ENCODE measurements at places on chromosomes 1 and 21.

DNA sequence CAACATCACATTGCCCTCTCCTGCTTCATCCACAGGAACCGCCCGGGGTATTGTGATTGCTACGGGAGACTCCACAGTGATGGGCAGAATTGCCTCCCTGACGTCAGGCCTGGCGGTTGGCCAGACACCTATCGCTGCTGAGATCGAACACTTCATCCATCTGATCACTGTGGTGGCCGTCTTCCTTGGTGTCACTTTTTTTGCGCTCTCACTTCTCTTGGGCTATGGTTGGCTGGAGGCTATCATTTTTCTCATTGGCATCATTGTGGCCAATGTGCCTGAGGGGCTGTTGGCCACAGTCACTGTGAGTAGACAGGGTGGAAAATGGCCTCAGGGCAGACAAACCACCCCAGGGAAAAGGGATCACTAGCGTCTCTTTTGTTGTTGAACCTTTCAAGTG lies 12.7 kb downstream of the ATP1A4 start:
- no peak for DNase-seq

DNA sequence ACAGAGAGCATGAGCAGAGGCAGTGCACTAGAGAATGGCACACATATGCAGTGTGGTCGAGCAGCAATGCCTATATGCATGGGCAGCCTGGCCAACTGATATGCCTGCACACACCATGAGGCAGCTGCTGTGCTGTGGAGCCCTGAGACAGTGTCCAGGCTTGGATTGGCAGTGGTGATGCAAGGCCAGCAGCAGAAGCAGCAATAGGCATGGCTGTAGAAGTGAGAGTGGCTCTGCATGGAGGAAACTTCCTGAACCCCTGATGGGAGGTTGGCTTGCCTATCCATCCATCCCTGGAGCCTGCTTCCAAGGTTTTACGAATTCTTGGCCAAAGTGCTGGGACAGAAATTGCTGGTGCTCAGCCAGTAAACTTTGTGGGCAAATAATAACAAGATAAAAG lies 89.7 kb downstream of the DIRAS3 start:
- DNase-seq, result no peak

DNA sequence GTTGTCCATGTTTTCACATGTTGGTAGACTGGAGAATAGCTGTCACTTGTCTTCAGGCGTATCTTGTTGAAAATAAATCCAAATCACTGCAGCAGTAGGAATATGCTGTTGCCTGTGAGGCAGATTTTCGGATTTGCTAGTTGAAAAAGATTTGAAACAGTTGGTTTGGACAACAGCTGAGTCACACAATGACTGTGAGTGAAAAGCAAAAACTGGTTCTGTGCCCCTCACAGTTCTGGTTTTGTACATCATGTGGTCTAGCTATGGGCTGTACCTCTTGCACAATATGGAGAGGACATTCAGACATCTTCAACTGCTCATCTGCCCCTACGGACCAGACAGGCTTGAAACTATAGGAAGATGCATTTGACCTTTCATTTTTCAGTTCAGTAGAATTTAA lies 1.8 kb downstream of the ARF1 start:
- DNase-seq, result no peak

- DNase-seq, result no peak
Observed at GRCh38 chr21:41894922-41895557, 15.9 kb upstream of the PRDM15 start.

DNA sequence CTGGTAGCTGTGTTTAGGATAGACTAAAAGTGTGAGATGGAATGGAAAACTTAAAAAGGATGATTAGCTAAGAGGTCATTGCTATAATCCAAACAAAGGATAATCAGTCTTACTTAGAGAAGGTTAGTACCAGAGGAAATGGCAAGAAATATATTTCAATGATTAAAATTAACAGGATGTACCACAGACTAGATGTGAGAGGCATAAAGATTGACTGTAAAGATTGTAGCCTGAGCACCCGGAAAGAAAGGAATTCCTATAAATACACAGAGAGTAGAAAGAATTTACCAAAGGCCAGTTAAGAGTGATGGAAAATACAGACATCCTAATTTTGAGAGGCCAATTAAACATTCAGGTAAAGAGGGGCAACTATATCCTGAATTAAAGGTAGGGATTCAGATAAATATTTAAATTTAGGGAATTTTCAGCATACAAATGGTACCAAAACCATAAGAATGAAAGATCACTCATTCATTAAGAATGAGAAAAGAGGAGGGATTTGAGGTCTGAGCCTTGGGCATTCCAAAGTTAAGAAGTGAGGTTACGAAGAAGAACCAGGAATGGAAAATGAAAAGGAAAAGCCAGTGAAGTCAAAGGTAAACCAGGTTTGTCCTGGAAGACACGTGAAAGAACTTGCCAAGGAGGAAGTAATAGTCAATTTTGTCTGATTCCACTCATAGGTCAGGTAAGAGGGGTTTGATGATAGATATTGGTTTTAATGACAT lies 46.4 kb upstream of the RGS1 start:
- DNase-seq, result no peak

- DNase-seq, result no peak
Observed at GRCh38 chr1:207314816-207315215, 6.7 kb upstream of the CD55 start.

DNA sequence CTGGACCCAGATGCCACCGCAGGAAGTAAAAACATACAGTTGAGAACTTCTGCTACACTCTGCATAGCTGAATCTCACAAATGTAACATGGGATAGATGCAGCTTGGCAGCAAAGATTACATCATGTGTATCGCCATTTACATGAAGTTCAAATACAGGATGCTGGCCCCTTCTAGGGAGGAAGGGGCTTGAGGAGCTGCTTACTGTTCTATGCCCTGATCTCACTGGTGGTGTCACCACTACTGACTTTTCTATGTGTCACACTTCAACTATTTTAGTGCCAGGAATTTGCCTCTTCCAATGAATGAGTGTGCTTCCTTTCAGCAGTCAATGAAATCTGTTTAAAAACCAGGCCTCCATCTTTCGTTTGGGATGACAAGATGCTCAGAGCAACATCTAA lies 31.1 kb downstream of the MRAP start:
- no peak for DNase-seq

DNA sequence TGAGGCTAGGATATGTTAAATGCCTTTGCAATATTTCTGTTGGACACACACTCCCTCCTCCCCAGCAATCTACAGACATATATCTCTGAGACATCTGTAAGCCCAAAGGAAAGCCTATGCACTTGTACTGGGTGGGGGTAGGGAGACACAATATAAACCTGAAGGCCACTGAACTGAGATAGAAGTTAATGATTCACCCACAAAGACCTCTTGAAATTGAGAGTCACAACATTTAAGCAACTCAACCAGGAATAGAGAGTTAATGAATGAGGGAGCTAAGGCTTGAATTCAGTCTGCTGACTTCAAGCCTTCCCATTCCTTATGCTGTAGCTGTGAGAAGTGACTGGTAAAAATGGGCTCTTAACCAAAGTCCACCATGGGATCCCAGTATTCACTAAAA lies 5.0 kb downstream of the OR10J1 start:
- no peak for DNase-seq

- no peak for DNase-seq
Observed at GRCh38 chr1:218281285-218281684, 3.8 kb upstream of the RRP15 start.

- no peak for DNase-seq
Observed at GRCh38 chr1:163195728-163196448, 6.8 kb downstream of the RGS5 start.

DNA sequence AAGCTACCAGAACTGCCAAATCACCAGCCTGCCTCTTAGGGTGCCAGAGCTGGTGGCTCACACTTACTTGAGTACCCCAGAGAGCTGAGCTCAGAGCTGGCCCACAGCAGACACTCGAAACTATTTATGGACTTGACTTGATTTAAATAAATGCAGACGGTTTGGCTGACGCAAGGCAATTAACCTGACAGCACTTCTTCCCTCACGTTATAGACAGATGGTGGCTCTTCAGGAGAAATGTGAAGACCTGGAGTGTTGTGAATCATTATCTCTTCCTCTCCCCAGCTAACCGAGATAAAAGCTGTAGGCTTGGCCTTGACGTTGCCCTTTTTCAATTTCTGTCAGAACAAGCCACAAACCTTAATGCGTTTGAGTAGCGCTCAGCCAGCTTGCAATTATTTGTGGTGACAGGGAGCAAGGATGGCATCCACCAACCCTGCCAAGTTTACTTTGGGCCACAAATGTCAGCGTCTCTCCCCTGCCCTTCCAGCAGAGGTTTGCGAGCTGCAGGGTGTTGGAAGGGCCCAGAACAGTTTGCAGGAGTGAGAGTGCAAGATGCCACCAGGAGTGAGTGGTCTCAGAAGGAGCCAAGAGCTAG lies 34.0 kb upstream of the BCAR3 start:
- DNase-seq, result no peak

DNA sequence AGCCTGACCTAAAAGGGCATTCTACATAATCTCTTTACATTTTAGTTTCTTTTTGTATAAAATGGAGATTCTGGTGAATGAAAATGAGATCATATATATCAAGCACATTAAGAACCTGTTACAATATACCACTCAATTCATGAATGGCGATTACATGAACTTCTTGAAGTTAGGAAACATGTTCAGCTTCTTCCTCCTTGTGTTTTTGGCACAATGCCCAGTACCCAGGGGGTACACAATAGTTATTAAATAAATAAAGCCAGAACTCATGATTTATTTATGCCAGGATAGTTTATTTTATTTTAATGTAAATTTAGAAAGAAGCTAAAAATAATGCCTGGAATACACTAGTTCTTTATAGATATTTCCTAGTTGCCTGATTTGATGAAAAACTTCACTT lies 186.0 kb upstream of the PTGFR start:
- no peak for DNase-seq

GRCh38 chr21:33259428-33259827 lies 6.7 kb upstream of the IL10RB start:
- DNase-seq, result no peak

DNA sequence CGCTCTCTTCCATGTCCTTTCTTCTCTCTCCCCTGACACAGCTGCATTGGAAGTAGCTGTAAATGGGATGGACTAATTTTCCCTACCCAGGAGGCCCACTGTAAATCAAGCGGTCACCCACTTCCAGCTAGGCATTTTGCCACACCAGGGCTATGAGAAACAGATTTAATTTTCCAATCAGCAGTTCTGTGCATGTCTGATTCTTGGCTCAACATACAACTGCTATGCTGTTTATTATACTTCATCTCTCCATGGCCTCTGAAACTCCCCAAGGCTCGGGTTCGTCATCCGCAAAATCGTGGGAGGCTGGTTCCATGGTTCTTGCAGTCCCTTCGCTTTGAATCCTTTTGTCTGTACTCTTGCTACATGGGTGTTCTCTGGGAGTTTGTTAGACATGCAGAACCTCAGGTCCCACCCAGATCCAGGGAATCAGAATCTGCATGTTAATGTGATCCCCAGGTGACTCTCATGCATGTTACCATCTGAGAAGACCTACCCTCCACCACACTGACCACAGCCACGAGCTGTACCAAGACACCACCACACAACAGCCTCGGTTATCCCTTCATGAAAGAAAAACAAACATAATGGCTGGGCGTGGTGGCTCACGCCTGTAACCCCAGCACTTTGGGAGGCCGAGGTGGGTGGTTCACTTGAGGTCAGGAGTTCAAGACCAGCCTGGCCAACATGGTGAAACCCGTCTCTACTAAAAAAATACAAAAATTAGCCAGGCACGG lies 190.5 kb downstream of the GABPA start:
- DNase-seq, result no peak

DNA sequence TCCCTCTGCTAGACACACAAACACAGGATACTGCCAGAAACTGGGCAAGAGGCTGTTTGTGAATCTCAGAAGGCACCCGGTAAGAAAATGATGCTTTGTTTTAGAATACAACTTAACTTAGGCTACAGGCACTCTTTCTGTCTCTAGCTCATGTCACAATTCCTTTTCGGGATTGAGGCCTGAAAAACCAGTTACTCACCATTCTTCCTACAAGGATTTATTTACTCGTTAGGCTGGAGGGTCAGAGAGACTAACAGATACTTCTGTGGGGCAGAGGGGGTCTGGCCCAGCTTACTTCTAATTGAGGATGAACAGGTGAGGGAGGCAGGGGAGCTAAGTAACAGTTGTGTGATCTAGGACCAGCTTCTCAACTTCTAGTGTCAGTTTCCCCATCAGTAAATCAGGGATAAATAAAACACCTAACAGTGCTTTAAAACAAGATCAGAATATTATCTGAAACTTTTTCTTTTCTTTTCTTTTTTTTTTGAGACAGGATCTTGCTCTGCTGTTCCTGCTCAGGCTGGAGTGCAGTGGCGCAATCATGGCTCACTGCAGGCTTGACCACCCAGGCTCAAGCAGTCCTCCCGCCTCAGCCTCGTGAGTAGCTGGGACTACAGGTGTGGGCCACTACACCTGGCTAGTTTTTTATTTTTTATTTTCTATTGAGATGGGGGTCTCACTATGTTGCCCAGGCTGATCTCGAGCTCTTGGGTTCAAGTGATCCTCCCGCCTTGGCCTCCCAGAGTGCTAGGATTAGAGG lies 31.9 kb downstream of the NFYC start:
- no peak for DNase-seq

DNA sequence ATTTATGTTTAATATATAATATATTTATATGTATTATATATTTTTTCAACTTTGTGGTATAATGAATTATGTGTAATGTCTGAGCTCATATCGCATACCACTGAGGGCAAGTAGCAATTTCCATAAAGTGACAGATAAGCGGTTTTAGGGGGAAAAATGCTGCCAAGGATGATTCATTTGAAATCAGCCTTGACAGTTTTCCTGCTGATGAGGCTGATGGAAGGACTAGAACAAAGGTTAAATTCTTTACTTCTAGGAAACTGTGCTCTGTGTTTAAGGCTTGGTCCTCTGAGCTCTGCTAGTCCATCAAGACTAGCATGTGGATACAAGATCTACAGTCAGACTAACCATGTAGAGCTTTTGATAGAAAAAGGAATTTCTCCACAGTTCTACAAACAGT lies 19.3 kb upstream of the DDAH1 start:
- DNase-seq, result no peak

DNA sequence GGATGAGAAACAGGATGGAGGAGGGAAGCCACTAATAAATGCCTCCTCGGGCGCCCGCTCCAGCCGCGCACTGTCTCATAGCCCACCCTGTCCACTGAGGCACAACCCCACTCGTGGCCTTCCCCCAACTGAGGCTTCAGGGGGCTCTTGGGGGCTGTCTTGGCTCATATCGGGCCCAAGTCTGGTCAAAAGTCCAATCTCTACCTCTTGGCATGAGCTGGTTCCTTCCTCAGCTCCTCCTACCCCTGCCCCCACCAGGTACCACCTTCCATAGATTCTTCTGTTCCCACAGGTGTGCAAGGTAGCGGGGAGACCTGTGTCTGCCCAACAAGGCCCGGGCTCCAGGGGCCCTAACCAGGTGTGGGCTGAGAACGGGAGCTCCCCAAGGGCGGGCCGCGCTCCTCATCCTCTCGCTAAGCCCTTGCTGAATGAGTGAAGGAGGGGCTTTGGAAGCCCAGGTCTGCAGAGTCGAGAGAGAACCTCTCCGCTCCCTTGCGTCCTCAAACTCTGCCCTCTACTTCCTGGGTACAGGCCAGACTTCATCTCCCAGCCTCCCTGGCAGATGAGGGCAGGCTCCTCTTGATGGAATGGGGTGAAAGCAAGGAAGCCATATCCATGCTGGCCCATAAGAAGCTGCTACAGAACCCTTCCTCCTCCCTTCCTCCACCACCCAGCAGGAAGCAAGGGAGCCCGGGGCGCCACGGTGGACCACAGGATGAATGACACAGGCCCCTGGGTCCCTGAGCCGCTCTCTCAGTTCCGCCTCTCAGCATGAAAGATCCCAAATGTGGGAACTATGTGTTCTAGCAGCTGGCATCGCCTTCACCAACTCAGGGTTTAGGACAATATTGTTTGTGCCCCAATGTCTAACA lies 74.7 kb downstream of the PSMG1 start:
- DNase-seq, result no peak

GRCh38 chr1:115782571-115783281 lies 14.2 kb upstream of the CASQ2 start:
- DNase-seq, result no peak
